ENCODE measurements at places on chromosomes 6 and 20.

DNA sequence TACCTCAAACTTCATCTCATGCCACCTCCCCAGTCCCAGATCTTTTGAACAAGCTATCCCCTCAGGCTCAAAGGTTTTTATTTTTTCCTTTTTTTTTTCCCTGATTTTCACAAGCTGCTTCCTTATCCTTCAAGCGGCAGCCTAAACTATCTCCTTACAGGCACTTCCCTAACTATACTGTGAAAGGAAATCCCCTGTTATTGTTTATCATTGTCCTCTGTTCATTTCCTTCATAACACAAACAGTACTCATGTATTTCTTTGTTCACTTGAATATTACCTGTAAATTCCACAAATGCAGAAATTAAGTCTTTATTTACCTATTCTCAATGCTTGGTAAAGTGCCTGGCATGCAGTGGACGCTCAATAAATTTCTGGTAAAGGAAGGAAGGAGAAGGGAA is 48.9 kb downstream of the ME1 start:
- DNase-seq, result no peak

GRCh38 chr20:52379723-52380336 is 188.3 kb upstream of the ZFP64 start:
- DNase-seq, result peak; percentile 55

DNA sequence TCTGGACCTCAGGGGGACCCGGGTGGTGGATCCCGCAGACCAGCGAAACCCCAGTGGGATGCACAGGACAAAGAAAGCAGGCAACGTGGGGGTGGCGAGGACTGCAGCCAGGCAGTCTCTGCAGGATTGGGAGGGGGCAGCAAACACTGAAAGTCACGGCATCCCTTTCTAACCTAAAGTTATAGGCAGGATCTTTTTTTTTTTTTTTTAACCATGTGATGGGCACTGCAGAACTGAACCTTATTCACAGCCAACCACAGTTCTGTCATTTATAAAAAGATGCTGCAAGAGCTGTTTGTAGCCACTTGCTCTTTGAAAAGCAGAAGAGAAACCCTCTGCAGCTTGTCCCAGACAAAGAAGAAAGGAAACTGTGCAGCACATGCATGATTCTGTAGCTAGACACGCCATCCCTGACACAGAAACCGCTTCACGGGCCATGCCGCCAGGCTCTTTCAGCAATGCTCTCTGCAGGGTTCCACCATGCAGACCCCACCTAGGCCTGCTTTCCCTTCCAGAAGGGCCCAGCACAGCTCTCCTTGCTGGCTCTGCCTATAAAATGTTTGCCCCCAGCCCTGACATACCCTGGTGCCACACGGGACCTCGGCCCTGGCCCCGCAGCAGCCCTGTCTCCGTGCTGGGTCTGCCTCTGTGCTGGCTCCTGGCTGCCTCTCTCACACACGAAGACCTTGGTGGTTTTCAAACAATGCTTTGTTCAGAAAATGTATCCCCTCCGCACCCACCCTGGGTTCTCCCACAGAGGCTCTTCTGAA is 70.8 kb downstream of the PYGB start:
- no peak for DNase-seq

DNA sequence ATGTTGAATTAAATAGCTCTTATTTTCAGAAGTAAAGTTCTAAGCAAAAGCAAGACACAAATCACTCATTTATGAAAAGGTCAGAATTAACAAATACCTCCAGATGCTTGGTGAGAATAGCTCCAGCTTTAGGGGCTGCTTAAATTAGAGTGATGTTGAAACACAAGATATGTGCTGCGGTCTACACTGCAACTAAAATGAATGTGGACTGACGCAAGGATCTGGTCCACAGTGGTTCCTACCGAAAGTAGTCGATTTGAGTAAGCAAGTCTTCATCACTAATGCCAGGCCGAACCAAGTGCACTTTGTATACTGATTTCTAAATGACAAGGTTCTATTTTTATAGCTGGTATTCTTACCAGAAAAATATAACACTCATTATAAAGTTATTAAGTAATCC is 96.3 kb downstream of the PRDM1 start:
- DNase-seq, result no peak

- DNase-seq, result no peak
These were observed 95.5 kb downstream of the PPP1R14C start for GRCh38 chr6:150238336-150238741.

DNA sequence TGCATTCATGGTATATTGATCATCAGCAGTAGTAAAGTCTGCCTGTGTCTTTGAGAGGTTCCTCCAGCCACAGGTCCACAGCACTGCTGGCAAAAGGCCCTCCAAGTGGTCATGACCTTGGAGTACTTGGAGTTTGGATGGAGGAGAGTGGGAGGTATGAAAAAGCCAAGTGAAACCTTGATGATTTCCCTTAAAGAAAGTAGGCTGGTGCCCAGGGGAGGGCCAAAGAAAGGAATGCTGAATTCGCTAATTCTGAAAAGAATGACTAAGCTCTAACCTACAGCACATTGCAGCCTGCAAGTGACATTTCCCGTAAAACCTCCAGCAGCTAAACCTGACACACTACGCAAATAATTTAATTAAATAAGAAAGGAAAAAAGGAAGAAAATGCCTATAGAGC is 223.4 kb upstream of the TAB2 start:
- no peak for DNase-seq

GRCh38 chr6:42404484-42404883 is 47.2 kb downstream of the TRERF1 start:
- peak; percentile 69 for DNase-seq

DNA sequence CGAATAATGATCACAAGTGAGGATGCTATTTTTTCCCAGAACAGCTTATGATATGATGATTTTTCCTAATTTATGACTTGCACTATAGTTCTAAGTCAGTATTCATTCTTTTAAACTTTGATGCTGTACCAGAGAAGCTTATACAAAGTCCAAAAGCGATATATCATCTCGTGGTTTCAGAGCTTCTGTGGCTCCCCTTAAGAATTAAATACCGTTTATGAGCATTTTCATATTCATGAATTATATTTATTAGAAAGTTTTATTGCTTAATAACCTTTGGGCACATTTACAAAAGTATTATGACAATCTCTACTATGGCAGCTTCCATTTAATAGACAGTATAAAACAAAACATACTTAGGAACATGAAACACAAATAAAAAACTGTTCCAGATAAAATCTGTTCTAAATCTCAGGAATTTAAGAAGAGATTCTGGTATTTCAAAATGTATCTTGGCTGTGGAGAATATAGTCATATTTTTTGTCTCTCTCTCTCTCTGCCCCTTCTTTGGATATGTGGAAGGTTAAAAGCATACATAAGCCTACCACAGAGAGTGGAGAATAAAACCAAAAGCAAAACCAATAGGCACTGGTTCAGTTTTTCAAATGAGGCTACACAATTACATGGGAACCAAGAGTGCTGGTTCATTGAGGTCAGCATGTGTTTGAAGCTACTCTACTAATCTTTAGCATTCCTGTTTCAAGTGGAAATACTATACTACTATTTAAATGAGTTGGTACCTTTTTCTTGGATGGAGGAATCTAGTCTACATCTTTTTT is 884.5 kb upstream of the GJE1 start:
- DNase-seq, result no peak
